ENCODE measurements at places on chromosomes 13 and 19. TPM values are rescaled to one million over a fixed set of nuclear protein-coding genes. Genes with fewer than 3 reads are reported as not detected.

ZNF256 gene
- 10.7 TPM for polyA plus RNA-seq

ARMC6 gene
- 33.6 TPM for polyA plus RNA-seq

GRK1 gene
- polyA plus RNA-seq = 3.1 TPM

GRCh38 chr13:113211774-113212173, 2.4 kb downstream of the CUL4A start:
- DNase-seq = no peak

- DNase-seq = no peak
These were observed 361.8 kb downstream of the ZNF536 start for GRCh38 chr19:30733826-30734550.

- no peak for DNase-seq
These were observed 800.4 kb downstream of the DIAPH3 start for GRCh38 chr13:59363313-59363712.
